ENCODE measurements at places on chromosomes 7 and 10. TPM values are rescaled to one million over a fixed set of nuclear protein-coding genes. Genes with fewer than 3 reads are reported as not detected.

DNA sequence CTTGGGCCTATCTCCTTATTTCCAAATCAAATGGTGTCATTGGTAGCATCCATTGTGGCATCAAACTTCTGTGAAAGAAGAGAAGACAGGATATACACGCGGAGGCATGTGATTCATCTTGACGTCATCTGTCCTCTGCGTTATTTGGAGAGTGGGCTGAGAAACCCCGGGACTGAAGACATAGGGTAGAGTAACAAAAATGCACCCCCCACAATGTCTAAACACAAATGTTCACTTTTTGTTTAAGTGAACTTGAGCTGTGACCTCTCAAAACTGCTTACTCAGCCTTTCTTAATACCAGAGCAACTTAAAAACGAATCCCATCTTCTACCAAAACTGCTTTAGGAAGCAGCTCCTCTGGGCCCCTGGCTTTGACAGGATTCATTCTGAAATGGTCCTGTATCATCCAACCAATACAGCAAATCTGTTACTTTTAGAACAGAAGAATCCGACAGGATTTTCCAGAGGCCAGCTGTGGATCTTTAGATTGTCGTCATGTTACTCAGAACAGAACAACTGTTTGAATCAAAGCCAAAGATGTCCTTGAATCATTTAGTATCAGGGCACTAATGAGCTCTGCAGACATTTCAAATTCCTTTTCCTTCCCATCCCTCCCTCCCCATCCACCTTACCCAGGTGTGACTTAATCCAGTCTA lies 438.1 kb downstream of the SUGCT start:
- H3K4me1 ChIP-seq, result no peaks in the 10 kb centered on the region
- H3K27ac ChIP-seq, result no peak overlapping the region
- DNase-seq, result no peak

HOXA3 gene
- polyA plus RNA-seq, result 4.7 TPM

ATP5MK gene
- polyA plus RNA-seq, result 295 TPM

DNA sequence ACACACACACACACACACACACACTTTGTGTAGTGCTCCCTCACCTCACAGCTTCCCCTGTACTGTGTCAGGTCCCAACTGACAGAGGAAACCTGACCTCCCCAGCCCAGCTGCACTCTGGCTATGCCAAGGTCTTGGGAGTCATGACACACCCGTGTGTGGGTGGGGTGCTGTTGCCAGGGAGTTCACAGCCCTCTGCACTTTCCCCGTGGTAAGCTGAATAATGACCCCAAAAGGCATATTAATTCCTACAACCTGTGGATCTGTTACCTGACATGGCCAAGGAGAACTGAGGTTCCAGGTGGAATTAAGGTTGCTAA lies 8.9 kb upstream of the NANOS1 start:
- no peaks in the 10 kb centered on the region for H3K4me1 ChIP-seq
- no peak overlapping the region for H3K4me3 ChIP-seq
- H3K27ac ChIP-seq, result no peak overlapping the region
- no peaks in the 10 kb centered on the region for H3K27me3 ChIP-seq
- no peaks in the 10 kb centered on the region for H3K36me3 ChIP-seq
- no peak for DNase-seq

GRCh38 chr10:12838366-12838765 lies 163.1 kb downstream of the CCDC3 start:
- no peaks in the 10 kb centered on the region for H3K27me3 ChIP-seq
- no peak overlapping the region for H3K4me3 ChIP-seq
- H3K4me1 ChIP-seq, result peaks cover 3% of the 10 kb centered on the region
- H3K36me3 ChIP-seq, result no peaks in the 10 kb centered on the region

All from endothelial cell of umbilical vein (primary cell).